ENCODE measurements at places on chromosomes 13 and 19.
A peak's percentile ranks its signal among the peaks of the same experiment; 100 is the strongest.

GRCh38 chr19:42471554-42472249 is 29.0 kb upstream of the CXCL17 start:
- H3K27ac ChIP-seq: no peak overlapping the region
- no peak overlapping the region for H3K4me3 ChIP-seq
- peaks cover 11% of the 10 kb centered on the region for H3K27me3 ChIP-seq

DNA sequence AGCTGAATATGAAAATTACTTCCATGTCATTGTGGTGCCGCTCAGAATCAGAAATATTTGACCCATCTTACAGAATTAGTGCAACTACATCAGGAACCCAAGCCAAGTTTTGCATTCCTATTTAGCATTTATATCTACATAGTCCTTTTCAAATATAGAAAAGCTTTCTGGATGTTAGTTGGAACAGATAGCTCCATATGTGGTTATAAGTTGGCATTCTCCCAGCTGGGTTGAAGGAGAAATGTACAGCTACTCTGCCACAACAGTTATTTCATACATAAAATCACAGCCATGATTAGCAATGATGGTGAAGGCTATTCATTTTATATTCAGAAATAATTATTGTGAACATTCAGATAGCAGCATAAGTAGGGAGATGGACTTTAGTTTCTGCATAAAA is 28.2 kb downstream of the HPN start:
- no peak for DNase-seq
- H3K36me3 ChIP-seq: no peaks in the 10 kb centered on the region
- H3K4me1 ChIP-seq: peaks cover 13% of the 10 kb centered on the region
- H3K27me3 ChIP-seq: peaks cover 3% of the 10 kb centered on the region
- H3K27ac ChIP-seq: no peak overlapping the region

GRCh38 chr19:28989739-28990138 is 223.2 kb downstream of the UQCRFS1 start:
- H3K36me3 ChIP-seq: no peaks in the 10 kb centered on the region
- no peak overlapping the region for H3K27ac ChIP-seq
- H3K27me3 ChIP-seq: peaks cover 12% of the 10 kb centered on the region
- H3K4me1 ChIP-seq: no peaks in the 10 kb centered on the region
- no peak for DNase-seq

DNA sequence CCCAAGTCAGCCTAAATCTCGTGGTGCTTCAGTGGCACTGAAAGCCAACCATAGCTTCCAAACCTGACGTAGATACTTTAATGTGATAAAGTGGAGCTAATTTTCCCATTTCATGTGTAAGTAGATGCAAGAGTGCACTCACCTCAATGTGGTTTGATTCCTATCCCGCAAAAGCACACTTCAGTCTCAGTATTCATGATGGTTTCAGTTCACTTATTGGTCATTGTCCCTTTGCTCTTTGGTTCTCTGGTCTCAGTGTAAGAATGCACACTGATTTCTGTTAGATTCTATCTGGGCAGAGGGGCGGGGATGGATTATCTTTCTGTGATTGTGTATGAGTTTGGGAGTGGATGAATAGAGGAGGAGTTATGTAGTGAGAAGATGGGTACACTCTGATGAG is 340.6 kb downstream of the KCNRG start:
- peaks cover 50% of the 10 kb centered on the region for H3K4me1 ChIP-seq
- no peaks in the 10 kb centered on the region for H3K36me3 ChIP-seq
- no peak for DNase-seq
- H3K27me3 ChIP-seq: no peaks in the 10 kb centered on the region
- peak overlapping the region; percentile 75 for H3K27ac ChIP-seq

DNA sequence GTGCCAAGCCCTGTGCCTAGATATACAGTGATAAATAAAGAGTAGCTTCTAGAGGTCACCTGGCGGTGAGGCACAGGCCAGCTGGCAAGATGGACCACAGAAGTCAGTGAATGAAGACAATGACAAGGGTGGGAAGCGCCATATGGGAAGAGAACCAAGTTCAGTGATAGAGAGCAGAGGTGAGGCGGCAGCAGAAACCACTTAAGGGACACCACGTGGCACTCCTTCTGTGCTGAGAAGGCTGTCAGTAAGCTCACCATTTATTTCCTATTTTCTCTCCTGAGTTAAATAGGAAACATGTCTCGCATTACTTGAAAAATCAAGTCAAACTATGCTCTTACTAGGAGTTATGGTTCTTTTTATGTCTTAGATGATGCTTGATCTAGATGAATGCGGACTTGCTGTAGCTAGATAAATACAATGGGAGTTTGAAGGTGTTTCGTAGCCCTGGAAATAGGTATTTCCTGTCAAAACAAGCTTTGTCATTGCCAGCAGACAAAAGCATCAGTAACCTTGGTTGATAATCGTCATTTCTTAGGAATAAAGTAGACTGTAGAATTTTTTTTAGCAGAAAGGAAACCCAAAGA is 17.8 kb downstream of the ALOX5AP start:
- DNase-seq: no peak
- H3K4me1 ChIP-seq: peaks cover 17% of the 10 kb centered on the region
- peaks cover 40% of the 10 kb centered on the region for H3K27me3 ChIP-seq
- no peak overlapping the region for H3K4me3 ChIP-seq
- H3K27ac ChIP-seq: no peak overlapping the region

- H3K4me1 ChIP-seq: no peaks in the 10 kb centered on the region
- no peak overlapping the region for H3K4me3 ChIP-seq
- H3K27ac ChIP-seq: no peak overlapping the region
- H3K27me3 ChIP-seq: peaks cover 3% of the 10 kb centered on the region
- DNase-seq: no peak
Measured at GRCh38 chr13:102484329-102484728, 82.5 kb upstream of the FGF14 start.

DNA sequence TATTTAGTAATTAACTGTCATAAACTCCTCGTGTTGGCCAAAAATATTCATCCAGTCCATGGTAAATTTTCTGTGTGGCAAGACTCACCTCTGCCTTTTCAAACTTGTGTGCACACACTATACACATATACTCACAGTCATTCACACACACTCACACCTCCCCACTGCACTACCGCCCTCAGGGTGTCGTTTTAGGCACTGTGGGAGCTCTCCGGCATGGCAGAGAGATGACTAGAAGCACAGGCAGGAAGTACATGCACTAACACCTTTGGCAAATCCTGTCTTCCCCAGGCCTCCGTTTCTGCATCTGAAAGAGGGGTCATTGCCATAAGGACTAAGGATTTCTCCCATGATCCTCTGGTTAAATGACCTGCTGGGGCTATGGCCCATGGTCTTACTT is 62.6 kb upstream of the FARP1 start:
- DNase-seq: no peak
- no peaks in the 10 kb centered on the region for H3K4me1 ChIP-seq
- H3K27ac ChIP-seq: no peak overlapping the region
- H3K4me3 ChIP-seq: no peak overlapping the region

DNA sequence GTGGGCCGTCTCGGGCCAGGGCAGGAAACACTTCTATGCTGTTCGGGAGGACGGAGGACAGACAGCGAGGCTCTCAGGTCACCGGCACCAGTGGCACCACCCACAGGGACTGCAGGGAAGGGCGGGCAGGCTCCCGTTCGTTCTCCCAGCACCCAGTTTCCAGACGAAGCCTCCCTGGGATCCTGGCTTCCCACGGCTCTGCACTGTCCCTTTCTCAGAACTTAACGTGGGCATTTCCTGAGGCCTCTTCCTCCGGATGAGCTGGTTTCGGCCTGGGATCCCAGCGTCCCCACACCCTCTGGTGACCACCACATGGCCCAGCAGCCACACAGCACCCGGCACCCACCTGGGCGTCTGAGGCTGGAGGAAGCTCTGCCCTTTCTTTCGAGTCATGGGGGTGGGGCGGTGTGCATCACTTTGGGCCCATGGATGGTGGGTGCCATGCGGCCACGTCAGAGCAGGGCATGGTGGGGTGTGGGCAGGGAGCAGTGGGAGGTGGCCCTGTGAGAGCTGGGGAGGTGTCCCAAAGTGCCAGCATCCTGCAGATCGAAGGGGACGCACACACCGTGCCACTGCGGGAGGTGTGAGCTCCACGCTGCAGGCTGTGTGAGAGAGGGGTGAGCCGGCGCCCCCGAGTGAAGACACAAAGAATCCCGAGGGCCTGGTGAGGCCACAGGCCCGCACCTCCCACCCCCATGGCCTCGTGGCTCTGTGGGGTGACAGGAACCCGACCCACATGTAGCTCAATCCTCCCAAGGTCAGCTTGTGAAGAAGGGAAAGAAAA is 38.7 kb upstream of the GRTP1 start:
- no peak overlapping the region for H3K27ac ChIP-seq
- DNase-seq: no peak
- no peaks in the 10 kb centered on the region for H3K36me3 ChIP-seq
- H3K27me3 ChIP-seq: no peaks in the 10 kb centered on the region

DNA sequence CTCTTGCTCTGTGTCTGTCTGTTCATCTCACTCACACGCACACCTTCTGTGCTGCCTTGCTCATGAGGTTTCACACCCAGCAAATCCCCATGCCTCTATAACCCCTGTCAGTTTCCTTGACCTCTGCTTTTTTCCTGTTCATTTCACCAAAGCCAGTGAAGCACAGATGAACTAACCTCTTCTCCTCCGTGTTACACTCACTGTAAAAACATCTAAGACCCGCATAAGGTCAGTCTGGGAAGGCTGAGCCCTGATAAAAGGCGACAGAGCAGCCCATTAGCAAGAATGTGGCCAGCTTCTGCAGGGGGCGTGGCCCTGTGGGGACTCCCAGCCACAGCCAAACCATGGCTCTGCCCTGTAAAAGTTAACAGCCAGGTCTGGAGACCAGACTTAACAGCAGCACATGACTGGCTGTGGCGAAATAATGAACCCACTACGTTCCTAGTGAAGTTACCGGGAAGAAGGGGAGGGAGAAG is 42.8 kb upstream of the NPAS1 start:
- H3K36me3 ChIP-seq: peaks cover 9% of the 10 kb centered on the region
- peak overlapping the region; percentile 67 for H3K27ac ChIP-seq
- peaks cover 59% of the 10 kb centered on the region for H3K4me1 ChIP-seq

- DNase-seq: no peak
- H3K27me3 ChIP-seq: no peaks in the 10 kb centered on the region
- no peak overlapping the region for H3K4me3 ChIP-seq
Measured at GRCh38 chr19:49861107-49861506, 6.3 kb downstream of the PNKP start.

DNA sequence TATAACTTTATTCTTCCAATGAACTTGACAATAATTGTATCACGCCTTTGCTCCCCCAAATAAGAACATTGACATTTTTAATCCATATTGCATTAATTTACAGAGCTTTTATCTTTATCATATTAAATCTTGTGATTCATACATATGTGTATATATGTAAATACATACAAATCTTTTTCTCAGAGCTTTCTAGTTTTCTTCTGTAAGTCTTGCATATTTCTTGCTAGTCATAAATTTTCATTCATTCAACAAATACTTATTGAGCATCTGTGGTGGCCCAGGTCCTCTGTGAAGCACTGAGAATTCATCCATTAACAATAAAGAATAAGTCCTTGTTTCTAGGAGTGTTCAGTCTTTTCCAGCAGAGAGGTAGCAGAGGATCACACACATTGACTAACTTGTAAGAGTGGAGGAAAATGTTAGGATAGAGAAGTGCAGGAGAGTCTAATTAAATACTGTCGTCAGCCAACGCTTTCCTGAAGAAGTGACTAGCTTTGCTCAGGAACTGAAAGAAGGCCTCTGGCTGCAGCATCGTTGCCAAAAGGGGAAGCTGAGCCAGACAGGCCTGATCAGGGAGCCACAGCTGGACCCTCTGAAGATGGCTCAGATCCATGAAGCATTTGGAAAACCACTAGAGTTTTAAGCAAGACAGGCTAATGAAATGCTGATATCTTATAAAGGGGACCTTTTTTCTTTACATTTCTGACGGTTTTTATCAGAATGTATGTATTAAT is 38.6 kb upstream of the LAMP1 start:
- H3K4me1 ChIP-seq: no peaks in the 10 kb centered on the region
- no peak overlapping the region for H3K4me3 ChIP-seq
- no peak for DNase-seq

- H3K4me3 ChIP-seq: no peak overlapping the region
- H3K27me3 ChIP-seq: no peaks in the 10 kb centered on the region
- DNase-seq: no peak
- H3K4me1 ChIP-seq: peaks cover 20% of the 10 kb centered on the region
- H3K27ac ChIP-seq: no peak overlapping the region
- no peaks in the 10 kb centered on the region for H3K36me3 ChIP-seq
Measured at GRCh38 chr13:95221971-95222732, 79.1 kb downstream of the ABCC4 start.

DNA sequence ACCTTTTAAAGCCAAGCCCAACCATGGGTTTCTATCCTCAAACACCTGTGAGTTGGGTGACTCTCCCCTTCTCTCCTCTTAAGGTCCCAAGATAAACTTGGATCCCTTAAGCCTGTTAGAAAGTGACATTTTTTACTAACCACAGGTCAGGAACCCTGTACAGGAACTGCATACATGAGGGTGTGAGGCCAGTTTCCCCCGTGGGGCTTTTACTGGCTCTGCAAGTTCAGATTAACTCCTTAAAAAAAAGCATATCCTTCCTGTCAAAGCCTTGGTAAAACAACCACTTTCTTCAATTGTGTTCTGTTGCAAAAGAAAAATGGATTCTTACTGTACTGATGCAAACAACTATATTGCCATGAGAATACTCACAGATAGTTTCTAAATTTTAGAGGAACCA is 2638.7 kb upstream of the PCDH20 start:
- DNase-seq: no peak
- no peaks in the 10 kb centered on the region for H3K27me3 ChIP-seq
- H3K27ac ChIP-seq: no peak overlapping the region
- no peak overlapping the region for H3K4me3 ChIP-seq

- no peaks in the 10 kb centered on the region for H3K27me3 ChIP-seq
- H3K4me1 ChIP-seq: peaks cover 5% of the 10 kb centered on the region
- H3K36me3 ChIP-seq: no peaks in the 10 kb centered on the region
- DNase-seq: no peak
- H3K4me3 ChIP-seq: no peak overlapping the region
- H3K27ac ChIP-seq: no peak overlapping the region
Measured at GRCh38 chr13:48576448-48577010, 43.6 kb upstream of the RCBTB2 start.

- H3K36me3 ChIP-seq: peaks cover 10% of the 10 kb centered on the region
- no peak overlapping the region for H3K4me3 ChIP-seq
- H3K27me3 ChIP-seq: peaks cover 3% of the 10 kb centered on the region
- no peak overlapping the region for H3K27ac ChIP-seq
- peaks cover 4% of the 10 kb centered on the region for H3K4me1 ChIP-seq
- no peak for DNase-seq
Measured at GRCh38 chr13:114012141-114012540, 38.3 kb upstream of the C13orf46 start.
